ENCODE measurements at places on chromosomes 7 and 10.

DNA sequence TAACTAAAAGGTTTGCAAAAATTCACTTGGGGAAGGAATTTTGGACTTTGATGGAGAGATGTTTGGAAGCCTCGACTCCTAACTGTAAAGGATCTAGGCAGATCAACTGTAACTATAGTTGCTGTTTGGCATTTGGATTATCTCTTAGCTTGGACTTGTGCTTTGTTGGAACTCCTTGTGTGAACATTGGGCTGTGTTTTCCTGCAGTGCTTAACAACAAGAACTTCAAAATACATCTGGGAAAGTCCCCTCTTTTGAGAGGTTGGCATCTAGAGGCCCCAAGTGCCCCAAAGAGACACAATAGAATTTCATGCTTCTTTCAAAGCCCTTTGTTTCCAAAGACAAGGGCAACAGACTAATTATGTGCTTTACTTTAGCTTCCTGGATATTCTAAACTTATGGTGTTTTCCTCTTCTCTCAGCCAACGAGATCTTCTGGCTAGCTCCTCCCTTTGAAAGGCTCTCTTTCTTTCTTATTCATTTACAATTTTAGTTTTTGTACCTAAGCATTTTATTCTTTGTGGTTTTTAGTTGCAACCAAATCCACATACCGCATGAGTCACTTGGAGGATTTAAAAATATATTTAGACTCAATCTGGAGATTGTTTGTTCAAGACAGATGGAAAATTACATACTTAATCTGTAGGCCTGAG, 11.6 kb downstream of the ABCA13 start:
- no peak for DNase-seq

DNA sequence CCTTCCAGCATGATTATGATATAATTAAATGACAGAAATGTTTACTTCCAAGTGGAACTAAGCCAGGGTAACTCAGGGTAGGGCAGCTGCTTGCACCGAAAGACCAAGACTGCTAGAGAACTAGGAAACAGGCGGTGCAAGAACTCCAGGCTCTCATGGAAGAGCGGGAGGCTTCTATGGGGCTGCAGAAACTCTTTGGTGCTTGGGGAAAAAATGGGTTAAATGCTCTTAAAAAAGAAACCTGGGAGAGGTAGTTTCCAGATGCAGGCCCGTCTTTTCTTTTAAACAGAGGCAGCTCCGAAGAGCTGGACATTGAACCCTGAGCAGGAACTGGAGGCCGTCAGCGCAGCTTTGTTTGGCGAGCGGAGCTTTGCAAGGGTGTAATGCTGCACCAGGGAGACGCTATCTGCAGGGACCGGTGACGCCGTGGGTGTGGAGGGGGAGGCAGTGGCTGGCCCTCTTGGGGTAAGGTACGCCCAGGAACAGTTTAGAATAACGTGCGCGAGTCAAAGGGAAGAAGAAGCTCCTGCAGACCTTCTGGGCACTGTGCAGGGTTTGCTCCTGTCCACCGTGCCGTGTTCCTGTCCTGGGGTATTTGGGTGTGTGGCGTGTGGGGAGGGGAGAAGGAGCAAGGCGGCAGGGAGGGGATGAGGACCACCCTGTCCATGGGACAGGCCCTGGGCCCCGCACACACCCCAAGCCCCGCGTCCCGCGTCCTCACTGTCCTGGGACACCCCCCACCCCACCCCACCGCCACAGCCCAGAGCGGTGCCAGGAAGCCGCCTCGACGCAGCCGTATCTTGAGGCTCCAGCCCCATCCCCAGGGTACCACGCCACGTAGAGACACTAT, 59.0 kb downstream of the EGFR start:
- DNase-seq, result no peak

DNA sequence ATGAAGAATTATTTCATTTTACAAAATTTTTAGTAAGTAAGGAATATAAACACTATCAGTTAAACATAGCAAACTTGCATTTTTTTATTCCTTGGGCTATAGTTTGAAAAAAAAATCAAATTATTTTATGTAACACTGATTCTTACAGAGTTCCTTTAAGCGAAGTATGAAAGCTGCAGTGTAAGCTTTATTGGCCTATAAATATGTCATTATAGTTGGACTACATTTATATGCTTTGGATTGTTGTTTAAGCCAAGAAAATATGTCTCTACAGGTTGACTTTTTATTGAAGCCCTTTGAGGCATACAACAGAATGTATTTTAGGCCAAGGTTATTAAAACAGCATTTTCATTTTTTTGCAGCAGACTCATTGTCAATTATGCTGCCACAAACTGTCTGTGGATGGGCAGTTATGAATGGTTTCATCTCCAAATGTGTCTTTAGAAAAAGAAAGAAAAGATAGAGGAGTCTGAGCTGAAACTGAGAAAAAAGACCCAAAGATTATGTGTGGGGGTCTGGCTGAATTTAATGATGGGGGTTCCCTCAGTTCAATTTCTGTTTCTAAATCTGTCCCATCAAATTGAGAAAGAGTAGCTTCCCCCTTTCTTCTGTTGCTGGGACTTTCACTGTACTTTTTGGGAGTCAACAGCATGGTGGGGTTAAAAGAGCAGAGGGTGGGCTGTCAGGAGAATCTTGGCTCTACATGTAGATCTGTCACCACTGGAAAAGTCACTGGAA, 43.1 kb downstream of the ARID5B start:
- DNase-seq, result no peak

GRCh38 chr7:16933296-16934279, 51.8 kb upstream of the AGR3 start:
- DNase-seq, result no peak

- DNase-seq, result no peak
These were observed 96.1 kb downstream of the RELN start for GRCh38 chr7:103893350-103893749.

GRCh38 chr7:70047891-70048448, 449.7 kb downstream of the AUTS2 start:
- no peak for DNase-seq

GRCh38 chr7:82156893-82157292, 286.7 kb downstream of the CACNA2D1 start:
- DNase-seq, result no peak

GRCh38 chr10:95295031-95295755, 4.4 kb upstream of the PDLIM1 start:
- no peak for DNase-seq

DNA sequence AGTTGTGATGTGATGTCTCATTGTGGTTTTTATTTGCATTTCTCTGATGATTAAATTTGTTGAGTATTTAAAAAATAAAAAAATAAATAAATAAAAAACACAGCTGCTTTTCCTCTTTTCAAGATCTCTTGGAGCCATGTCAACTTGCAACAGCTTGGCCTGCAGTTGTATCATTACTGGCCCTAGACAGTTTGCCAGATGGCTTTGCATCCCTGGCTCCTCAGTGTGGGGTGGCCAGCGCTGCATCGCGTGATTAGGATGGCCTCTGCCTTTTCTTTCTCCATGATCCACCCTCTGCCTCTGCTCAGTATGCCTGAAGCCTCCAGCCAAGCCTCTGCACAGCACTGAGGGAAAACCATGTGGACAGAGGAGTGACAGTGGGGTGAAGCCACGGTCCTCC, 96.8 kb downstream of the PPP1R3C start:
- no peak for DNase-seq

DNA sequence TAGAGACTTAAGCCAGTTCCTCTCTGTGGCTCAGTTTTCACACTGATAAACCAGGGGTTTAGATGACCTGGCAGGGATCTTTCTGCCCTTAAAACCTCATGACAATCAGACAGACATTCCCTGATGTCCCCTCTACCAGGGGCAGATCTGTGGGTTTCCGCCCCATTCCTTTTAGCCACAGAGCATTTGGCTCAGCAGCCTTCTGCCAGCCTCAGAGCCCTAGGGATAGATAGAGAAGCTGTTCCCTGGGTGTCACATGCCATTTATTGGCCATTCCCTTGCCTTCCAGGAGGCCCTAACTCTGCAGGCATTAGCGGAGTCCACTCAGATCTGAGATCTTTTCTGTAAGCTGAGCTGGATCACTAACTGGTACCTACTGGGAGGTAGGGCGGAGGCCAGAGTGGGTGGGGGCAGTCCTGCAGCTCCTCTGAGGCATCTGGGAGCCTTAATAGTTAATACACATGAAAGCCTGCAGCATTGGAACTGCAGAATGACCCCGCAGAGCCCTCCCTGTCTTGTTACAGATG, 101.5 kb downstream of the ZMIZ1 start:
- DNase-seq, result no peak

- no peak for DNase-seq
These were observed 354.2 kb upstream of the TMEM229A start for GRCh38 chr7:124387056-124387455.

- DNase-seq, result peak; percentile 37
These were observed 25.2 kb downstream of the TRIM8 start for GRCh38 chr10:102669206-102670064.

- DNase-seq, result no peak
These were observed 22.8 kb downstream of the MARCHF5 start for GRCh38 chr10:92313750-92314149.

GRCh38 chr10:98425511-98426352, 10.8 kb upstream of the PYROXD2 start:
- no peak for DNase-seq

- no peak for DNase-seq
These were observed 11.8 kb downstream of the BZW2 start for GRCh38 chr7:16657656-16658279.

- no peak for DNase-seq
These were observed 104.8 kb upstream of the LAMB4 start for GRCh38 chr7:108234971-108235450.

GRCh38 chr7:87060288-87060537, 759 bp upstream of the ELAPOR2 start:
- no peak for DNase-seq

DNA sequence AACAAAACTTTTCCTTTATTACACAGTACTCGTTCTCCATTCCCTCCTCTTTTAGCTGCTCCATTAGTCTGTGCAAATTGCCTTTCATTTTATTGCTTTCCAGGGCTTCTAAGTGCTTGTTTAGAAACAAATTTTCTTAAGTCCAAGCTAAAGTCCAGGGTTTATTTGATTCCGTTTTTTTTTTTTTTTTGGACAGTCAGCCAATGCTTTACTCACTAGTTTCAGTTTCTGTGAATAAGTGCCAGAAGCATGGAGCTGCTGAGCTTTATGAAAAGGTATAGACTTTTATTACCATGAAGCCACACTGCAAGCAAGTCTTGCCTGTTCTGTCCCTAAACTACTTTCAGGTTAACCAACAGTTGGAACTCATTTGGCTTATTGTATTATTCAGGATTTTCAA, 455.0 kb downstream of the GFRA1 start:
- DNase-seq, result no peak

GRCh38 chr7:63092951-63093350, 905.7 kb upstream of the ZNF722 start:
- no peak for DNase-seq

DNA sequence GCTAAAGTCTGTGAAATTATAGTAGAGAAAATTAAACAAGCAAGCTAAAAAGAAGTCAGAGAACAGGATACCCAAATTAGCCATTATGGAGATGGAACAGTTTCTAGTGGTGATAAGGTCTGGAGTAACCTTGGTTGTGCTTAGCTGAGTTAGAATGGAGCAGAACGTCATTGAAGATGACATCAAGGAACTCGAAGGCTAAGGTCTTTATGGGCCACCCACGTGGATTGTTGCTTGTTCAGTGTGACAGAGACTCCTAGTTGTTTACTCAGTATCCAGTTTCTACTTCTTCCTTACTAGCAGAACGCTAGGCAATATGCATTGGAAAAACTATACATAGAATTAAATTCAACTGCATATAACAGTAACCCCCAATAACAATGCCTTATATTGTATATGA, 39.7 kb downstream of the AHCYL2 start:
- DNase-seq, result no peak

GRCh38 chr7:155283565-155284194, 14.0 kb upstream of the INSIG1 start:
- DNase-seq, result no peak

DNA sequence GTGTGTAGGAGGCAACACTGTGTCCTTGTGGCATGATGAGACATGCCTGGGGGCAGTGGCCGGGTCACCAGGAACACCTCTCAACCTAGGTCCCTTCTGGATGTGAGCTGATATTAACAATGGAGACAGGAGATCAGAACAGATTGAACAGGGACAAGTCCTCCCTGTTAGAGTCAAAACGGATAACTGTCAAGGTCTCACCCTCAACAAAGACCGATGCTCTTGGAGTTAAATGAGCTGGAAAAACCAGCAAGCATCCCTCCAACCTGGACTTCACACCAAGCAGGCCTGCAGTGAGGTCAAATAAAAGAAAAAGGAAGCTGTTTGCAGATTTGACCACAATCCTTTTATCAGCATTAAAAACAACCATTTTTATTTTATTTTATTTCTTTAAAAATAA, 49.0 kb downstream of the SLIT1 start:
- DNase-seq, result no peak

DNA sequence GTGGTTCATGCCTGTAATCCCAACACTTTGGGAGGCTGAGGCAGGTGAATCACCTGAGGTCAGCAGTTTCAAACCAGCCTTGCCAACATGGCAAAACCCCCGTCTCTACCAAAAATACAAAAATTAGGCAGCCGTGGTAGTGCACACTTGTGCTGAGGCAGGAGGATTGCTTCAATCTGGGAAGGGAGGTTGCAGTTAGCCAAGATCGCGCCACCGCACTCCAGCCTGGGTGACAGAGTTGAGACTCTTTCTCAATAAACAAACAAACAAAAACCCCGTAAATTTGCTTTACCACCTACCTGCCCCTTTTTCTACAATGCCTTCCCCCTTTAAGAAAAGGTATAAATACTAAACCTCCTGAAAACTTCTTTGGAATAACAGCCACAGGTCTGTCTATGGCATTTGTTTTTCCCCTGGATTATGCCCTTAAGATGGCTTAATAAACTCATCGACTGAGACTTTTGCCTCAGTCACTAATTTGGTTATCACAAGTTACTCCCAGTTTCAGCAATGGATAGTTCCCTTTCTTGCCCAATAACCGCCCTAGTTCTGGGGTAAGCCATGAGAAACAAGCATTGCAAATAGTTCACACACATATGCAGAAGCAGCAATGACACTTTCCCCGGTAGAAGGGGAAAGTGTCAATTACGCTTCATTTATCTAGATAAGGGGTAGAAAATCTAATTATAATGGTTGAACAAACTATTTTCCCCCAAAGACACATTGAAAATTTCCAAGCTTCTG, 52.8 kb upstream of the SVIL start:
- DNase-seq, result no peak

DNA sequence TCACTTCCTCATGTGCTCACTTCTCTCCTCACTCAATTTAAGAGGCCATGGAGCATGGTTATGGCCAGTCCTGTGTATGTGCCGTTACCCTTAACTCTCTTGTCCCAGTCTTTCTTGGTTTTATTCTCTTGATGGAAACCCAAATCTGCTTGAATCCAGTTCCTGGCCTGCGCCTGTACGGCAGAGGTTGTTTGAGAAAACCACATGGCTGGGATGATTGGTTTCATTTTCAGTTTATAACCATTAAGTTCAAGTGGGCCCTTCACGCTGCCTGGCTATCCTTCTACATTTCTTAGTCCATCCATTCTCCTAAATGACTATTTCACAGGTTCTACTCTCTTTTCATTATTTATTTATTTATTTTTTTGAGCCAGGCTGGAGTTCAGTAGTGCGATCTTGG, 1.6 kb upstream of the ZNF239 start:
- no peak for DNase-seq

GRCh38 chr7:75928568-75928914, 13.6 kb downstream of the POR start:
- DNase-seq, result no peak

GRCh38 chr10:100038561-100039071, 28.9 kb upstream of the DNMBP start:
- DNase-seq, result no peak

Measured in C1 segment of cervical spinal cord (tissue), 14 donors.